Eye (tissue), 1 donor: ENCODE measurements at places on chromosomes 12 and 14.

GRCh38 chr12:106757623-106758348 is 16.7 kb upstream of the RIC8B start:
- no peak for DNase-seq

GRCh38 chr14:55706893-55707292 is 126.9 kb downstream of the KTN1 start:
- no peak for DNase-seq

- no peak for DNase-seq
Measured at GRCh38 chr14:22558221-22558913, 30.7 kb downstream of the DAD1 start.

DNA sequence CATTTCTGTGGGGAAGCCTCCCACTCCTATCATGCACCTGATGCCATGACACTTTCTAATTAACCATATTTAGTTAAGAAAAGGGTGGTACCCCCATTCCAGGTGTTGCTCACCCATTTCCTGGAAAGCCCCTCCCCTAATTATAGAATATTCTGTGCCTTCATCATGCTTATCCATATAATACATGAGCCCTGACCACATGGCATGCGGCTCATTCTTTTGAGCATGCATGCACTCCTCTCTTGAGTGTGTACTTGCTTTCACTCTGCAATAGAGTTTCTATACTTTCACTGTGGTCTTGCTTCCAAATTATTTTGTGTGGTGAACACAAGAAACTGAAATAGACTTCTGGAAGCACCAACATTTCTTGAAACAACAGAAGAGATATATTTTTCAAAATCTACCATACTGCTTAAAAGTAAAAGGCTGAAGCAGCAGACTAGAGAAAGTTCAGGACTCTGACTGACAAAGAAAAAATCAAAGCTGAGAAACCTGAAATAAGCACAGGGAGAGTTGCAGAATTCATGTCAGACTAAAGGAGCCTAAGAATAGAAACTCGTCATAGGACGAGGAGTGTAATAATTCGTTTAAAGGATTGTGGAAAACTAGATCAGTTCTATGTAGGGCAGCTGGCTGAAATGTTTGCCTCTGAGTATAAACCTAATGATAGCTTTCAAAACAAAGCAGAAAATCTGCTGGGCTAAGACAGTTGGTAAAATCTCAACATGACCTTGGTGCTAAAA is 144.8 kb downstream of the KITLG start:
- no peak for DNase-seq

DNA sequence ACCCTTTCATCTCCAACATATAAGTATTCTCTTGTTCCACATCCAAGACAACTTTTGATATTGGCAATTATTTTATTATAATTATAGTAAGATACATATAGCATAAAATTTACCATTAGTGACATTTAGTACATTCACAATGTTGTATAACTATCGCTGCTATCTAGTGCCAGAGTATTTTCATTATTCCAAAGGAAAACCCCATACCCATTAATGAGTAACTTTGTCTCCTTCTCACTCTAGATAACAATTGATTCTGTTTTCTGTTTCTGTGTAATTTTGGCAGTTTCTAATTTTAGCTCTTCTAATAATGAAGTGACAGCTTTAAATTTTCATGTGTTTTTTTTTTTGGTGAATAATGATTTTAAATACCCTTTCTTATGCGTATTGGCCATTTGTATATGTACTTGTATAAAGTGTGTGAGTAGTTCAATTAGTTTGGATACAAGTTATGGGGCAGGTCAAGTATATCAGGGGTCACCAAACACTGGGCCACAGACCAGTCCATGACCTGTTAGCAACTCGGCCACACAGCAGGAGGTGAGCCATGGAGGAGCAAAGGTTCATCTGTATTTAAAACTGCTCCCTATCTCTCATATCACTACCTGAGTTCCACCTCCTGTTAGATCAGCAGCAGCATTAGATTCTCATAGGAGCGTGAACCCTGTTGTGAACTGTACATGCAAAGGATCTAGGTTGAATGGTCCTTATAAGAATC is 97.2 kb upstream of the SYT1 start:
- no peak for DNase-seq

DNA sequence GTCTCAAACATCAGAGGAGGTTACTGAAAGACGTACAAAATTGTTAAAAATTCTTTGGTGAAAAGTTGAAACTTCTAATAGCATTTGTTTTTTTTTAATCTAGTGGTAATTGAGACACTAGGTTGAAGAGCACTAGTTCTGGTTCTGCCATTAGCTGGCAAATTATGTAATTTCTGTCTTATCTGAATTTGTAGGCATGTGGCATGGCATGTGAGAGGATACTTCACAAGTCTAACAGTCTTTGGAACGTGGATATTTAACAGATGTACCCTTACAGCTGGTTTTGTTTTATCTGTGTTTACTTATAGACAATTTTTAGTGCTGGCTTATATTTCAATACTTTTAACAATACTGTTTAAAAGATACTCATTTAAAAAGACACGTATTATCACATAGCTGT is 6.0 kb downstream of the SNAPC1 start:
- no peak for DNase-seq

GRCh38 chr12:14570231-14570630 is 2.5 kb upstream of the PLBD1 start:
- DNase-seq: no peak

DNA sequence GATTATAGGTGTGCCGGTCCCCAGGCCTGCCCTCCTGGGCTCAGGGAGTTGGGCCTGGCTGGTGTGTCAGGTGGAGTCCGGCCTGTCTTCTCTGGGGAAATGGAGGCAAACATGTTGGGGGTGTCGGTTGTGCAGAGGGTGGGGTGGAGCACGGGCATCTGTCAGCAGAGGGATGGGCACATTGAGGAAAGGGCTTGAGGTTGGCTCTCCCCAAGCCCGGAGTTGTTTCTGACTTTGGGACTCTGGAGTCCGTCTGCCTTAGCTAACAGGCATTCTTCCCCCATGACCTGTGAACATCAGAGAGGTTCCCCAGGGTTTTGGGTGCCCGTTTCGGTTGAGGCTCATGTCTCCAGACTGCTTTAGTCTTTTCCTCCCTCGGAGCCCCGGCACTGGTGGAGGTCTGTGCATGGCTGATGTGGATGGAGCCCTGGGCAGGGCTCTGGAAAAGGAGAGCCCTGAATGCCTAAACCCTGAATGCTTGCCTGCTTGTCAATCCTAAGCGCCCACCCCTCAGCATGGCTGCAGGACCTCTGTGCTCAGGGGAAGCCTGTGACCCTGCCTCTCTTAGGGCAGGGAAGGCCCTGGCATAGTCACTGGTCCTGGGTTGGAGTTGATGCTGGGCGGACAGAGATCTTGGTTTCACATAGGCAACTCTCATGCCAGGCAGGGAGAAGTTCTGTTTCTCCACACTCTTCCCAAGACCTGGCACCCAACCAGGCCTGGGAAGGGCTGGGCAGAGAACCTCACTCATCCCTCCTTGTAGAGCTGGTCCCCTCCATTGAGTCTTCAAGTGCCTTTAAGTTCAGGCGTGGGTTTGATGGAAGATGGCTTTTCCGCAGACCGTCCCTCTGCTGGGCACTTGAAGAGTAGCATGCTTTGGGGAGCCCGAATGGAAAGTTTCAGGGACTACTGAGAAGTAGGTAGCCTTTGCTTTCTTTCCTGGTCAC is 12.9 kb downstream of the NYNRIN start:
- peak; percentile 73 for DNase-seq
